ENCODE measurements at places on chromosomes 4 and X. TPM values are rescaled to one million over a fixed set of nuclear protein-coding genes. Genes with fewer than 3 reads are reported as not detected.

- DNase-seq = no peak
- no peak overlapping the region for H3K27ac ChIP-seq
- peaks cover 19% of the 10 kb centered on the region for H3K4me1 ChIP-seq
- H3K4me3 ChIP-seq = no peak overlapping the region
Observed at GRCh38 chr4:14695095-14695845, 307.0 kb upstream of the CPEB2 start.

- H3K27ac ChIP-seq = no peak overlapping the region
- no peaks in the 10 kb centered on the region for H3K27me3 ChIP-seq
- no peak overlapping the region for H3K4me3 ChIP-seq
- H3K4me1 ChIP-seq = peaks cover 41% of the 10 kb centered on the region
- no peaks in the 10 kb centered on the region for H3K36me3 ChIP-seq
Observed at GRCh38 chr4:94307231-94307871, 35.3 kb downstream of the HPGDS start.

- H3K36me3 ChIP-seq = no peaks in the 10 kb centered on the region
- DNase-seq = no peak
- H3K4me3 ChIP-seq = no peak overlapping the region
- no peaks in the 10 kb centered on the region for H3K4me1 ChIP-seq
Observed at GRCh38 chr4:73603271-73603710, 16.9 kb downstream of the RASSF6 start.

MSX1 gene
- 12.5 TPM for polyA plus RNA-seq

USO1 gene
- polyA plus RNA-seq = 46.6 TPM

DNA sequence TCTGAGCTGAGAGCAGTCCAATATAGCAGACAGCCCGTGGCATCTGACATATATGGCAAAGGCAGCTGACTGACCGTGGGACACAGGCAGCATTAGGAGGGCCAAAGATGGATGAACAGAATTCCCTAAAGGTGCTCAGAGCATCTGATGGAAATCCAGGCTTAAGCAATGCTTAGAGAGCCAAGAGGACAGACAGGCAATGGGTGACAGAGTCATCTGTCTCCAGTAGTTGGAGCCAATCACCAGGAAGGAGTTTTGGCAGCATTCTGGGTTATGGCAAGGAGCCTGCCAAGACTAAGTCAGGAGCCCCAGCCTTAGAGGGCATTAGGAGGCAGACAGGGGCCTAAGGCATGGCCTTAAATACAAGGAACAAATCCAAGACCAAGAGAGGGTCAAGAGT, 153.3 kb upstream of the USP9X start:
- no peak overlapping the region for H3K27ac ChIP-seq
- no peaks in the 10 kb centered on the region for H3K27me3 ChIP-seq
- H3K4me1 ChIP-seq = peaks cover 5% of the 10 kb centered on the region
- no peak overlapping the region for H3K4me3 ChIP-seq

- no peak for DNase-seq
- H3K27ac ChIP-seq = no peak overlapping the region
- no peaks in the 10 kb centered on the region for H3K36me3 ChIP-seq
- H3K4me3 ChIP-seq = no peak overlapping the region
- no peaks in the 10 kb centered on the region for H3K4me1 ChIP-seq
Observed at GRCh38 chrX:72536542-72536941, 36.1 kb downstream of the HDAC8 start.

CUL4B gene
- polyA plus RNA-seq = 25.2 TPM

DNA sequence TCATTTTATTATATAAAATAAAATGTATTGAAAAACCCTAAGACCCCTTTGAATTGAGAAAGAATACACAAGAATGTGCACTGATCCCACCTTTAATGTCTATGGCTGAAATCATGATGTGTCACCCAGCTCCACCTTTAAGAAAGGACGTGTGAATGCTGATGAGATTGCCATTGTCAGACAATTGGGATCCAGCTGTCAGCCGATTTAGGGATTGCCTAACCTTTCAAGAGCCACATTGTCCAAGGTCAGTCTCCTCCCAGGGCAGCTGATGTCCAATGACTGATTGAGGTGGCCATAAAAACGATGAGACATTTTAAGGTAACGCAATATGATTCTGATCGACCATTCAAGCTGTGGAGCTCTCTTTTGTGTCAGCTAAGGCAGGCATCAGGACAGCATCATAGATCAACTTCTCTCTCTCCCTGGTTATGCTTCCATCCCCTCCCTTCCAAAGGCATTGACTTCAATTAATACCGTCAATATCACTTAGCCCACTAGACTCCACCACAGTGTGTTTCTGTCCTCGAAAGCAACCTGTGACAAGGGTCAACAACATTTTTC, 1676.4 kb downstream of the PCDH7 start:
- H3K4me3 ChIP-seq = no peak overlapping the region
- H3K4me1 ChIP-seq = no peaks in the 10 kb centered on the region
- H3K36me3 ChIP-seq = no peaks in the 10 kb centered on the region
- H3K27ac ChIP-seq = no peak overlapping the region
- H3K27me3 ChIP-seq = no peaks in the 10 kb centered on the region

HSFX1 gene
- polyA plus RNA-seq = 3.5 TPM

DNA sequence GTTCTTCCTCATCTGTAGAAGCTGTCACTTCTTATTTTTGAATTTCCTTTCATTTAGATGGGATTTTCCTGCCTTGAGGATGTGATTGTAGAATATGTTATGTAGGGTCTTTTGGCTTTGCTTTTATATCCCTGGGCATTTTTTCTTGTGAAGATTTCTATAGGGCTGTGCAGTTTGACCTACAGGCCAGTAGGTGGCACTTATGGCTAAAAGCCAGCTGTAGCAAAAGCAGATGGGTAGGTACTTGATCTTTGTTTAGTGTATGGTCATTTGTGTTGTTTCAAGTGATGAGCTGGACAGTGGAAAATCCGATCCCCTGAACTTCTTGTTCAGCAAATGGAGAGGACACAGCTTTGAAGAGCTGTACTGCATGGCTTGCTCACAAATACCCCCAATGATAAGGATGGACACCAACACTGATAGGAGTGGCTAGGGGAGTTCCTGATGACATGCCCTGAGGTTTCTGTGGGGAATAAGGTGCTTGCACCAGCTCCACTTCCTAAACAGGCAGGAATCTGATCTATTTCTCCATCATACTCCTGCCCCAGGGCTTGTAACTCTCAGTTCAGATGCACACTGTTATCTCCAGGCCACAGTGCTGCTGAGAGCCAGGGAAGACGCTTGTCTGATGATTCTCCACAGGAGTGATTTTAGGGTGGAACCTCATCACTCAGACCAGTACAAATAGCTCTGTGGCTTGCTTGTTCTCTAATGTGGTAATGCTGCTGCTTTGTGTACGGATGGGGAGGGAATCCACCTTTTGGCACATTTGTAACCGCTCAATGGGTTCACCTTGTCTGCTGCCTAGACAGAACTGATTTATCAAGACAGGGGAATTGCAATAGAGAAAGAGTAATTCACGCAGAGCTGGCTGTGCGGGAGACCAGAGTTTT, 417.1 kb upstream of the MAGEB16 start:
- no peaks in the 10 kb centered on the region for H3K36me3 ChIP-seq
- no peaks in the 10 kb centered on the region for H3K4me1 ChIP-seq
- H3K4me3 ChIP-seq = no peak overlapping the region
- H3K27ac ChIP-seq = no peak overlapping the region
- peak; percentile 47 for DNase-seq
- no peaks in the 10 kb centered on the region for H3K27me3 ChIP-seq

- no peaks in the 10 kb centered on the region for H3K36me3 ChIP-seq
- peaks cover 15% of the 10 kb centered on the region for H3K4me1 ChIP-seq
- no peak overlapping the region for H3K4me3 ChIP-seq
Observed at GRCh38 chr4:16120720-16121119, 36.9 kb upstream of the PROM1 start.

CYBB gene
- polyA plus RNA-seq = not detected

- H3K4me3 ChIP-seq = no peak overlapping the region
- no peak for DNase-seq
- H3K27me3 ChIP-seq = no peaks in the 10 kb centered on the region
- no peak overlapping the region for H3K27ac ChIP-seq
Observed at GRCh38 chr4:37441231-37442061, 196.9 kb downstream of the NWD2 start.

- no peaks in the 10 kb centered on the region for H3K36me3 ChIP-seq
- DNase-seq = no peak
- no peak overlapping the region for H3K27ac ChIP-seq
Observed at GRCh38 chr4:177265729-177266128, 43.9 kb upstream of the NEIL3 start.

GPR50 gene
- 0.24 TPM for polyA plus RNA-seq

ADH1C gene
- polyA plus RNA-seq = not detected

GRCh38 chrX:40402831-40403533, 177.8 kb upstream of the ATP6AP2 start:
- H3K4me1 ChIP-seq = no peaks in the 10 kb centered on the region
- no peak overlapping the region for H3K4me3 ChIP-seq
- H3K36me3 ChIP-seq = no peaks in the 10 kb centered on the region
- H3K27ac ChIP-seq = no peak overlapping the region

NUDT9 gene
- 30.6 TPM for polyA plus RNA-seq

DNA sequence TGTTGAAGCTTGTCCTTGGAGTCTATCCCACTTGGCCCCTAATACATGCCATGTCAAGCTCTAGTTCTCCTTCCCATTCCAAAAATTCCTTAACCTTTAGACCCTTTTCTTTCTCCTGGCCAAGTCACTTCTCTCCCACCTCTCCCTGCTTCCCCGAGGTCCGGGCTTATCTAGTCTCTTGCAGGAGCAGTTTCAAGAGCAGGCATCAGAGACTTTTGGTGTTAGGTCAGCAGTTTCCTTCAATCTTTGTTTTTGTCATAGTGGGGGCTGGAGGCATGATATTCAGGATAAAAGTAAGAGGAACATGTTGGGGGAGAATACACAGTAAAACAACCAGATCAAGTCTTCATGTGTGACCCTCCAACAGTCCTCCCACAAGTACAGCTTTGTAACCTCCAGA, 11.5 kb upstream of the IDS start:
- H3K4me3 ChIP-seq = no peak overlapping the region
- DNase-seq = no peak
- no peak overlapping the region for H3K27ac ChIP-seq
- no peaks in the 10 kb centered on the region for H3K27me3 ChIP-seq
- H3K36me3 ChIP-seq = no peaks in the 10 kb centered on the region

DNA sequence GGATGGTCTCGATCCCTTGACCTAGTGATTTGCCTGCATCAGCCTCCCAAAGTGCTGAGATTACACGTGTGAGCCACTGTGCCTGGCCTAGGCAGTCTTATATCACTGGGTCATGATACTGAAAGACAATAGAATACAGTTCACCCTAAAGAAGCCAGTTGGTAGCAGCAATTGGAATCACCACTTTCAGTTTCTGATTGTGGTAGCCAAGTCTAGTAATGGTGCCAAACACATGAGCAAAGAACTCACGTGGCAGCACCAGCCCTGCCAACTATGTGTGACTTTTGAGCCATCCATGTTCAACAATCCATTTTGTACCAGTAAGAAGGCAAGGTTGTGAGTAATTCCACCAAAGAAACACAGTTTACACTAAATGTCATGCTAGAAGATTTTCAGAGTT, 548.4 kb downstream of the KLHL13 start:
- no peak overlapping the region for H3K4me3 ChIP-seq
- no peak overlapping the region for H3K27ac ChIP-seq
- DNase-seq = no peak

LYAR gene
- polyA plus RNA-seq = 13.7 TPM

PPEF1 gene
- polyA plus RNA-seq = not detected

DNA sequence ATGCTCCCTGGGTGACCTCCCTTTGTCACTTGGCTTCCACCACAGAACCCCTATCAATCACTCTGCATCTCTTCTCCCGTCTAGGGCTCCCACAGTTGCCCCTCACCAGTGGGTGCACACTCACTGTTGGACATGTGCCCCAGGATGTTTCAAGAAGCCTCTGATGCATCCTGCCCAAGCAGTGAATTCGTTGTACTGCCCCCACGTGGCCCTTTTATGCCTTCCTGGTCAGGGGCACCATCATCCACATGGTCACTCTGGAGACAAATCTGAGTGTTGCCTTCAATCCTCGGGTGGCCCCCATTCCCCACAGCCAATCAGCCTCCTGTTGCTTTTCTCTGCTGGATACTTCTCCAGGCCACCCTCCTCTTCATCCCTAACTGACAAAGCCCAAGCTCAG, 12.2 kb downstream of the ITIH6 start:
- no peak overlapping the region for H3K4me3 ChIP-seq
- H3K27ac ChIP-seq = no peak overlapping the region
- no peaks in the 10 kb centered on the region for H3K4me1 ChIP-seq

HPF1 gene
- 53.8 TPM for polyA plus RNA-seq

DNA sequence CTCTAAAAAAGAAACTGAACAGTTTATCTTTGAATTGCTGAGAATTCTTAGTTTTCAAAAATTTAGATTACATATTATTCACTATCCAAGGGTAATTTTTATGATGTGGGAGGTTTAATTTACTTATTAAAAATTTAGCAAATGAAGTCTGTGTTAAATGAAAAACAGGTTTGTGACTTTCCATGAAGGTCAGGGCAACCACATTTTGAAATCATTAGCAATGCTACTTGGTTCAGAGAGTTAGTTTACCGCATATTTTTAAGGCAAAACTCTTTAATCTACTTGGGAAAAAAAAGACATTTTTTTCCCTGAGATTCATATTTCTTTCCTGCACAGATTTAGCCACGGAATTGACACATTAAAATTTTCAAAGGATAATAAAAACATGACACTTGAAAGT, 37.3 kb upstream of the PRSS12 start:
- H3K4me3 ChIP-seq = no peak overlapping the region
- H3K4me1 ChIP-seq = no peaks in the 10 kb centered on the region
- H3K27me3 ChIP-seq = no peaks in the 10 kb centered on the region
- no peaks in the 10 kb centered on the region for H3K36me3 ChIP-seq
- no peak for DNase-seq
- H3K27ac ChIP-seq = no peak overlapping the region

TMEM154 gene
- polyA plus RNA-seq = 0.21 TPM

PRDX4 gene
- polyA plus RNA-seq = 404 TPM

NUP62CL gene
- polyA plus RNA-seq = 20.5 TPM

DNA sequence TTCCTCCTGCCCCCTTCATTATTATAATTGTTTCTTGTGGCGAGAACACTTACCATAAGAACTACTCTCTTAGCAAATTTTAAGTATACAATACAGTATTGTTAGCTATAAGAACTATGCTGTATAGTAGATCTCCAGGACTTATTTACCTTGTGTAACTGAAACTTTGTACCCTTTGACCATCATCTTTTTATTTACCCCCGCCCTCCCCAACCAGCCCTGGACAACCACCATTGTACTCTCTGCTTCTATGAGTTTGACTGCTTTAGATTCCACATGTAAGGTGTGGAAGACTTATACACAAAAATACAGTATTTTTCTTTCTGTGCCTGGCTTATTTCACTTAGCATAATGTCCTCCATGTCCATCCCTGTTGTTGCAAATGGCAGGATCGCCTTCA, 161.1 kb downstream of the PHF8 start:
- no peaks in the 10 kb centered on the region for H3K36me3 ChIP-seq
- no peak overlapping the region for H3K27ac ChIP-seq
- H3K27me3 ChIP-seq = no peaks in the 10 kb centered on the region
- no peak overlapping the region for H3K4me3 ChIP-seq

Data from cardiac muscle cell (in vitro differentiated cells and primary cell).